Prostate gland (tissue), 2 donors: ENCODE measurements at places on chromosomes 7 and 10. TPM values are rescaled to one million over a fixed set of nuclear protein-coding genes. Genes with fewer than 3 reads are reported as not detected.

OR2A12 gene
- total RNA-seq, result not detected

FRA10AC1 gene
- total RNA-seq, result 11.4 TPM

DNA sequence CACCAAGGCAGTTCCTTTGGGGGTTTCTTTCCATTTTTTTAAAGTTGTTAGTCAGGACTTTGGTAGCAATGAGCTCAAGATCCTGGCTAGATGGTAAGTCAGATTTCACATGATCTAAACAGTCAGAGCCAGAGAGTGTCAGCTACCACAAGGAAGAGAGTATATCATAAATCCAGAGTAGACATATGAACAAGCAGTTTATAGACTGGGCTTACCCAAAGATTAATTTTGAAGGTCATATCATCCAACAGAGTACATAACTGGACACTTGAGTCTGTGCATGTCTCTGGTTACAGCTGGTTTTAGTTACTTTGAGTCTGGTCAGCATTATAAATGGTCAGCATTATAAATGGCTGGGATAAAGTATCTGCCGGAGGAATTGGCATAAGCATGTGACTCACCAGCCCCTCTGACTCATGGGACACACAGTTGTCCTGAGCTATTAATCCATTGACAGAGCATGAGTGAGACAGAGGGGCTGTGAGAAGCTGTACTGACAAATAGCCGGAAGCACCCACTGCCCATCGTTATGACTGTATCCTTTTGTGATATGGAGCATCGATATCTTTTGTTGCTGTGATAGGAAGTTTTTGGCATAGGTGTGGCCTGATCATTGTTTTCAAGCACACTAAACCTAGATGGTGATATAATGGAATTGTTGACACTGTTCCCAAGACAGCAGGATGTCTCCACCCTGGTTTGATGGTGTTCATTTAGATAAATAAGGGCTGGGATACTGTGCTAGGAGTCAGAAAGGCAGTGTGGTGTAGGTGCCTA lies 19.3 kb downstream of the PPP1R3C start:
- no peak for DNase-seq
- H3K27ac ChIP-seq, result no peak overlapping the region
- no peaks in the 10 kb centered on the region for H3K4me1 ChIP-seq

DNA sequence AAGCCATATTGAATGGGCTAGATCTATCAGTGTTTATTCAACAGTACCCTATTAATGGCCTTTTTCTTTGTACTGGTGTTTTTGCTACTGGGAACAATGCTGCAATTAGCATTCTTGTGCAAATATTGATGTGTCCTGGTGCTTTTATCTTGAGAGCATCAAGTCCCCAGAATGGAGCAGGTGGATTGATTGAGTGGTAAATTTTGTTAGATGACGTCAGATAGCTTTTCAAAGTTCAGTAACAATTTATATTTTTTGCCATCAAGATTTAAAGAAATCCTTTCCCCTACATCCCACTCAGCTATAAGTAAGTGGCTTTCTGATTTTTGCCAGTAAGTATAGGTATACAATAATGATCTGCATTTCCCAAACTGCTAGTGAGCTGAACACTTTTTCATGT lies 63.4 kb upstream of the SYPL1 start:
- no peaks in the 10 kb centered on the region for H3K27me3 ChIP-seq
- H3K4me1 ChIP-seq, result peaks cover 19% of the 10 kb centered on the region
- peak overlapping the region; percentile 14 for H3K27ac ChIP-seq
- no peaks in the 10 kb centered on the region for H3K36me3 ChIP-seq
- no peak for DNase-seq

GRCh38 chr7:154863766-154864522 lies 139.0 kb downstream of the PAXIP1 start:
- H3K27ac ChIP-seq, result no peak overlapping the region
- no peak for DNase-seq
- no peaks in the 10 kb centered on the region for H3K4me1 ChIP-seq
- H3K27me3 ChIP-seq, result no peaks in the 10 kb centered on the region
- H3K4me3 ChIP-seq, result no peak overlapping the region

DNA sequence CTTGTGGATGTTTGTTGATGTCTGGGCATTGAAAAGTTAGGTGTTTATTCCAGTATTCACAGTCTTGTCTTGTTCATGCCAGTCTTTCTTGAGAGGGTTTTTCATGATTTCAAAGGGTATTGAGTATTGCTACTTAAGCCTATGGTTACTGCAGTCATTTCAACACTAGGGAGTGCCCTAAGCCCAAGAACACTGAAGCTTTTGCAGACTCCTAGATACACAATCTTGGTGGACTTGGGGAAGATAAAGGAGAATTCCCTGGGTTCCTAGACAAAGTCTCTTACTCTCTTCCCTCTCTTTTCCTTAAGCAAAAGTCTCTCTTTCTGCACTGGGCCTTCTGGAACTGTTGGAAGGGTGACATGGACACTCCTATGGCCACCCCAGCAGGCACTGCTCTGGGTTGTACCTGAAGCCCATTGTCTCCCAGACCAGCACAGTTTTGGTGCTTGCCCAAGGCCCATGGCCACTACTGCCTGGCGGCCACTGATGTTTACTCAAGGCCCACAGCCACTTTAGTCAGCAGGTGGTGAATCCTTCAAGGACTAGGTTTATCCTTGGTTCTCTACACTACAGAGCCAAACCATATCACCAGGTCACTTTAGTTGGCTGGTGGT lies 24.9 kb downstream of the SAMD9 start:
- no peak overlapping the region for H3K4me3 ChIP-seq
- no peaks in the 10 kb centered on the region for H3K27me3 ChIP-seq
- no peaks in the 10 kb centered on the region for H3K36me3 ChIP-seq
- DNase-seq, result no peak
- no peak overlapping the region for H3K27ac ChIP-seq

DNA sequence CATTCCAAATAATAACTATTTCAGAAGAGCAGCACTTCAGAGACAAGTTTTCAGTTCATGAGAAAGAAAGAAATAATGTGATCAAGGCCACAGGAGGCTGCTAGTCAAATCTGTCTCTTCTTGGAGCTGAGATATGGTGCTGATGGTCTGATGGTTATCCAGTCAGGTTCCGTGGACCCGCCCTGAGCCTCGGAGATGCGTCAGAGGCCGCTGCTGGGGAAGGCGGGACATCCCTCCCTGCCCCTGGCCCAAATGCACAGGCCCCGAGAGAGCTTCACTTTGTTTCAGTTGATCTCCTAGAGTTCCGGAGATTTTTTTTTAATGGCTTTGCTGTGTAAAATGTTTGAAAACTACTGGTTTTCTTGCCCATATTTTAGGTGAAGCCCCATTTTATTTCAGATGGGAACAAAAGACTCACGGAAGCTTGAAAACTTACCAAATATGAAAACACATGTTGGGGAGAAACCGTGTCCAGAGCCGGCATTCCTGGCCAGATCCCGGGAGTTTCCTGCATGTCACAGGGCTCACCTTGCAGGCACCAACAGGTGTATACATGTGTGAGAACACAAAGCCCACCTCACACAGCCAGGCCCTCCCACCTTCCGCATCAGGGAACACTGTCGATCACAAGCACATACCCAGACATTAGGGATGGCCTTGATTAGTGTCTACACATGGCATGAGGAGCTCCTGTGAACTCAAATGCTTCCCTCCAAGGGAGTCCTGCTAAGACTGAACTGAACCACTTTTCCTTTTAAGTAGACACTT lies 499.0 kb downstream of the TCERG1L start:
- no peak overlapping the region for H3K4me3 ChIP-seq
- H3K36me3 ChIP-seq, result no peaks in the 10 kb centered on the region

GRCh38 chr10:90674928-90675327 lies 182.9 kb downstream of the HTR7 start:
- DNase-seq, result no peak
- H3K27me3 ChIP-seq, result no peaks in the 10 kb centered on the region
- no peak overlapping the region for H3K4me3 ChIP-seq
- H3K36me3 ChIP-seq, result no peaks in the 10 kb centered on the region
- H3K27ac ChIP-seq, result no peak overlapping the region
- no peaks in the 10 kb centered on the region for H3K4me1 ChIP-seq

DNA sequence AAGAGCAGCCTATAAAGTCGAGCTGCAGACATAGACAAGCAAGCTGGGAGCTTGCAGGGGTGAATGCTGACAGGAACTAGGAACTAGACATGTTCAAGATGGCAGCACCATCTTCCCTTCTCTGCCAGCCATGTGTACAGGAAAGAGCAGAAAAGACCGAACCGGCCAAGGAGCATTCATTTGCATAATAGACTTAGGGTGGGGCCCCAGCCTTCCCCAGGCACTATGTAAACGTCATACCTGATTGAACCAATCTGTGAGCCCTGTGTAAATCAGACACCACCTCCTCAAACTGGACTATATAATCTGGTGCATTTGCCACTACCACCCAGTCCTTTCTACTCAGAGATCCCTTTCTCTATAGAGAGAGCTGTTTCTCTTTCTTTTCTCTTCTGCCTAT lies 106.9 kb upstream of the FAM3C start:
- no peak overlapping the region for H3K4me3 ChIP-seq
- no peak for DNase-seq
- H3K36me3 ChIP-seq, result no peaks in the 10 kb centered on the region
- H3K27ac ChIP-seq, result no peak overlapping the region
- no peaks in the 10 kb centered on the region for H3K27me3 ChIP-seq
- no peaks in the 10 kb centered on the region for H3K4me1 ChIP-seq
